ENCODE measurements at places on chromosomes 13 and 19.

- H3K36me3 ChIP-seq: no peaks in the 10 kb centered on the region
- peaks cover 3% of the 10 kb centered on the region for H3K27me3 ChIP-seq
- no peak overlapping the region for H3K4me3 ChIP-seq
- no peak overlapping the region for H3K27ac ChIP-seq
- no peak for DNase-seq
These were observed 8.0 kb downstream of the ANGPTL8 start for GRCh38 chr19:11247391-11247790.

- H3K36me3 ChIP-seq: peaks cover 12% of the 10 kb centered on the region
- peaks cover 5% of the 10 kb centered on the region for H3K4me1 ChIP-seq
- no peaks in the 10 kb centered on the region for H3K27me3 ChIP-seq
- no peak overlapping the region for H3K27ac ChIP-seq
- no peak overlapping the region for H3K4me3 ChIP-seq
- no peak for DNase-seq
These were observed 9.7 kb downstream of the BBC3 start for GRCh38 chr19:47221080-47221841.

DNA sequence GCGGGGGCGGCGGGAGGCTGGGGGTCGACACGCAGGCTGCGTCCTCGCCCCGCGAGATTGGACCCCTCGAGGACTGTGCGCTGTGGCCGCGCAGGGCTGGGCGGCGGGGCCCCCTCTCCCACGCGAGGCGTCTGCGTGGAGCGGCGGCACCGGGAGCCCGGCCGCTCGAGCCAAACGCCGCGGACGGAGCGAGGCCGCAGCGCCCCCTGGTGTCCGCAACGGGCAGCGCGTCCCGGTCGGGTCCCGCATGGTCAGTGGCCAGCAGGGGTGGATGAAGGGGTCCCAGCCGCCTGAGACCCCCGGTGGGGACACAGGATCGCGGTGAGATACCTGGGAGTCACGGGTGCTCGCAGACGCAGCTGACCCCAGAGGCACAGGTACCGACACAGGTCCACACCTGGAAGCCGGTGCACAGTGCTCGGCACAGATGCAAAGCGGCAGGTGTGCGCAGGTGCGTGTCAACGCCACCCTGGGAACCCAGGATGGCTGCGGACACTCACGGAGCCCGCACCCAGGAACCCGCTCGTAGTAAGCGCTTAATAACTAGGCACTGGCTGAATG lies 2.1 kb upstream of the CIRBP start:
- DNase-seq: peak; percentile 65
- H3K27ac ChIP-seq: no peak overlapping the region
- H3K4me3 ChIP-seq: peak overlapping the region; percentile 39
- peaks cover 28% of the 10 kb centered on the region for H3K36me3 ChIP-seq
- no peaks in the 10 kb centered on the region for H3K27me3 ChIP-seq

DNA sequence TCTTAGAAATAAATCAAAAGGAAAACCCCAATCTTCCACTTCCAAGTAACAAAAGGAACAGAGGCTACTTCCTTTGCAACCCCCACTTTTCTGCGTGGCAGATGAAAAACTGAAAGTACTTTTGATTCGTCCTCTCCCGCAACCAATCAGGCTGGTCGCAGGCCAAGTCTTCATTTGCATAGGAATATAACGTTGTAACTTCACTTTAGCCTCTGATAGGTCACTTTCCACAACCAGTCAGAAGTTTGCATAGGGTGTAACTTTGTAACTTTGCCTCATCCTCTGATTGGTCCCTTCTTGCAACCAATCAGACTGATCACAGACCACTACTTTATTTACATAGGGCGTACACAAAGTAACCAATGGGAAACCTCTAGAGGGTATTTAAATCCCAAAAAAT lies 37.2 kb downstream of the TGDS start:
- H3K27ac ChIP-seq: no peak overlapping the region
- H3K27me3 ChIP-seq: no peaks in the 10 kb centered on the region
- H3K4me3 ChIP-seq: no peak overlapping the region
- peak; percentile 44 for DNase-seq
- H3K36me3 ChIP-seq: peaks cover 11% of the 10 kb centered on the region
- H3K4me1 ChIP-seq: peaks cover 19% of the 10 kb centered on the region

DNA sequence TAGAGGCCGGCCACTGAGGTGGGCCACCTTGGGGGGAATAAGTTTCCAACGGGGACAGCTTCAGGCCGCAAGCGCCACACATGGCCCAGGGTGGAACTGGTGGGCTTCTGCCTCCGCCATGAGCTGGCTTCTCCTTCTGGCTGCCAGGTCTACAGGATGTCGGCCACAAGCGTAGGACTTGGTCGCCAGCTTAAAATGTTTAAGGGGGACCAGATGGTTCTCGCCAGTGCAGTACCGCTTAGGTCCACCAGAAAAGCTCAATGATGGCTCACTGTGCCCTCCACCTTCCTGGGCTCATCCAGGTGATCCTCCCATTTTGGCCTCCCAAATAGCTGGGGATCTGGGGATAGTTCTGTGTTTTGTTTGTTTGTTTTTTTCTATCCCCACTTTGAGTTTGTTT lies 38.7 kb upstream of the ZNF254 start:
- DNase-seq: no peak
- peaks cover 57% of the 10 kb centered on the region for H3K36me3 ChIP-seq
- no peaks in the 10 kb centered on the region for H3K4me1 ChIP-seq
- no peak overlapping the region for H3K27ac ChIP-seq

DNA sequence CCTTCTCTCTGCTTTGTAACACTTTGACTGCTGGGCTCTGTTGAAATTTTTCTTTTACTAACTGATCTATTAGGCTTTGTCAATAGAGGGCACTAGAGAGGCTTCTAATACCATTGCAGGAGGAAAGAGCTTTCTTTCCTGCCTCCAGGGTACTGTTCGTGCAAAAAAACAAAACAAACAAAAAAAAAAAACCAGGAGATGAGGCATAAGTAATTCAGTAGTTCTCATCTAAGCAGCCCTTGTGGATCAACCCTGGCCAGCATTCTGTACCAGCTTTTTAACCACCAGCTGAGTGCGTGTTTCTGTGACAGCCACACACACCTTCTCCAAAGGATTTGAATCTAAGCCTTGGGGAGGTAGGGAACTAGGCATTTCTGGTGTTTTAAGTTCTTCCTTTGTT lies 1707.6 kb upstream of the SLC10A2 start:
- no peak for DNase-seq
- H3K36me3 ChIP-seq: no peaks in the 10 kb centered on the region
- no peak overlapping the region for H3K4me3 ChIP-seq
- H3K4me1 ChIP-seq: peaks cover 5% of the 10 kb centered on the region
- H3K27me3 ChIP-seq: no peaks in the 10 kb centered on the region
- no peak overlapping the region for H3K27ac ChIP-seq

DNA sequence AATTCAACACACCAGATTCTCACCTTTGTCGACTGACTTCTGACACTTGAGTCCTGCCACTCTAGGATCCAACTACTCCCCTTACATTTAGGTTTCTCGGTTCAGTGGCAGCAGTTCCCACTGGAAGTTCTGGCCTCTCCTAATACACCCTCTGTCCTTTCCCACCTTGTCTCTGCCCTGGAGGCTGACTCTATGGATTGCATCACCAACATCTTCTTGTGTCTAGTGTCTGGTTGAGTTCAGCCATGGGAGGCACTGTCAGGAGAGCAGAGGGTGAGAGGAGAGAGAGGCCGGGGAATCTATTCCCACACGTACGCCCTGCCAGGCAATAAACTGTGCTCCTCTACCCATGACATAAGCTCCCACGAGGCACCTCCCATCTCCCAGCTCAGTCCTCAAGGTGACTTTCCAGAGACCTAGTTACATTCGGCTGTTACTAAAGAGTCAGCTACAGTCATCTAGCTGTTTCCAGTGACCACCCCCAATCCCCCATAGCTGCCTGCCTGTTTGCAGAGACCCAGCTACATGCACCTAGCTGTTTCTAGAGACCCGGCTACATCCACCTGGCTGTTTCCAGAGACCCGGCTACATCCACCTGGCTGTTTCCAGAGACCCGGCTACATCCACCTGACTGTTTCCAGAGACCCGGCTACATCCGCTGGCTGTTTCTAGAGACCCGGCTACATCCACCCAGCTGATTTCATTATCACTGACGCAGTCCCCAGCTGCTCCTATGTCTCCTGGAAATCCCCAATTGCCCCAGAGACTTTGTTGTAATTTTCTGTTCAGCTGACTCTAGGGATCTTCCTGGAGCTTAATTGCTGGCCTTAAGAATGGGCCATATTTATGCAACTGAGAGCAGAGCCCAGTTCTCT lies 8.1 kb upstream of the LILRB4 start:
- H3K36me3 ChIP-seq: no peaks in the 10 kb centered on the region
- no peak overlapping the region for H3K27ac ChIP-seq
- no peaks in the 10 kb centered on the region for H3K4me1 ChIP-seq
- peaks cover 7% of the 10 kb centered on the region for H3K27me3 ChIP-seq

Data from activated naive CD4-positive, alpha-beta T cell treated with anti-CD3 and anti-CD28 coated beads for 36 hours (primary cell).